ENCODE measurements at places on chromosomes 12 and 14.

GRCh38 chr12:103308396-103308795 lies 187.4 kb downstream of the C12orf42 start:
- DNase-seq = no peak

GRCh38 chr14:101350691-101351090 lies 210.6 kb upstream of the DIO3 start:
- DNase-seq = no peak

- no peak for DNase-seq
These were observed 6.2 kb upstream of the OAS1 start for GRCh38 chr12:112900298-112901145.

- DNase-seq = no peak
These were observed 56.1 kb downstream of the BMP4 start for GRCh38 chr14:53900499-53900898.

DNA sequence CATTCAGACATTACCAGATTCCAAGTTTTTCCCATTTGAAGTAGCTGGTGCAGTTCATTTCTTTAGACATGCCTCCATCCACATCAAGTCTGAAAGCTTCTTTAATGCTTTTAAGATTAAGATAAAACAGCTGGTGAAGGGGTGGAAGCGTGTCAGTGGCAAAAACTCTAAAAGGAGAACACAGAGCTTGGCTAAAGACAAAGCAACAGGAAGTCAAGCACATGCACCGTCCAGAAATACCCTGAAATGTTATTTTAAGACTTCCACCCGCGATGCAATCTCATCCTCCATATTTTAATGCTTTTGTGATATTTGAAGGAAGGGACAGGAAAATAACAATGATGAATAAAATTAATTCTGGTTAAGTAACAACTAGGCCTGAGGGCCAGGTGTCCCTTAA lies 31.8 kb downstream of the PPM1H start:
- DNase-seq = no peak

GRCh38 chr14:95398630-95399547 lies 79.2 kb upstream of the CLMN start:
- no peak for DNase-seq

DNA sequence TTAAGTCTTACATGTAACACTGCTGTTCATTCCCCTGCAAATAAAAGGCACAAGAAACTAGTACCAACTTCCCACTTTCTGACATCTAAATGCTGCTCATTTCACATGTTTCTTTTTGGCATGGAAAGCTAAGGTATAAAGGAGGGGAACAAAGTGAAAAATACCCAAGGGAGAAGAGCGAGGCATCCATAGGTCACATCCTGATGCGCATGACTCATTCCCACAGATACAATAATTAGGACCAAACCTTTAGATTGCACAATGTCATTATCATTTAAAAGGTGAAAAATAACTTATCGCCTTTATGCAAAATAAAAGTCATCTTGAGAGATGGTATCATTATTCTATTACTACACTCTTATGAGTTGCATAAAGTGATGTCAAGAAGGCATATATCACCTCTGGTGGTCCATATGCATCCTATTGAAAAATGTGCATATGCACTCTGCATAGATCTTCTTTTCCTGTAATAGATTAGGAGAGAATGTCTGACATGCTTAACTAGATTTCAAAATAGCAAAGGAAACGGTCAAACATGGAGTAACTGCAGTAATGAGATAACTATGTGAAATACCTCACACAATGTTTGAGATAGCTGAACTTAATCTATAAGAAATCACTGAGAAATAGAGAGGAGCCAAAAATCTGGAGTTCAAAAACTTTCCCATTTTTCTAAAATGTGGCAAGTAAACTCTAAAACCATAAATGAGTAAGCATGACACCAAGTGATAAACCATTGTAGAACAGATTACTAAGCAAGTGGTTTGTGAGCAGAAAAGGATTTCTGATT lies 382.5 kb upstream of the TMTC1 start:
- DNase-seq = no peak

GRCh38 chr12:80422550-80422949 lies 21.5 kb upstream of the PTPRQ start:
- DNase-seq = no peak

- DNase-seq = no peak
These were observed 23.2 kb downstream of the TTC9 start for GRCh38 chr14:70664698-70665447.

DNA sequence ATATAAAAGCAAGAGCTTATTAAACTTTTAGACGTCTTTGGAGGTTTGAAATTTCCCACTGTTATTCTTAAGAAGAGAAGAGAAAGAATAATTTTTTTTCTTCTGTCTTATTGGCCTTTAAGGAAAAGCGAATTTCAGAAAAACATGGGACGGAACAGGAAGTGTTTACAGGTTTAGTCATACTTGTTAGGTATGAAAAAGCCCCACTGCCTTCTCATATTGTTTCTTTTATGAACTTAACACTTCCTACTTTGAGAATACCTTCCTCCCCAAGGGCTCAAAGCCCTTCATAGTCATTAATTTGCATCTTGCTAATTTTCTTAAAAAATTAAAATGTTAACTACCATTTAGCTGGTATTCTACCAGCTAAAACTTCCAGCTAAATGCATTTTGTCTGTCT lies 82.0 kb downstream of the ETV6 start:
- DNase-seq = no peak

DNA sequence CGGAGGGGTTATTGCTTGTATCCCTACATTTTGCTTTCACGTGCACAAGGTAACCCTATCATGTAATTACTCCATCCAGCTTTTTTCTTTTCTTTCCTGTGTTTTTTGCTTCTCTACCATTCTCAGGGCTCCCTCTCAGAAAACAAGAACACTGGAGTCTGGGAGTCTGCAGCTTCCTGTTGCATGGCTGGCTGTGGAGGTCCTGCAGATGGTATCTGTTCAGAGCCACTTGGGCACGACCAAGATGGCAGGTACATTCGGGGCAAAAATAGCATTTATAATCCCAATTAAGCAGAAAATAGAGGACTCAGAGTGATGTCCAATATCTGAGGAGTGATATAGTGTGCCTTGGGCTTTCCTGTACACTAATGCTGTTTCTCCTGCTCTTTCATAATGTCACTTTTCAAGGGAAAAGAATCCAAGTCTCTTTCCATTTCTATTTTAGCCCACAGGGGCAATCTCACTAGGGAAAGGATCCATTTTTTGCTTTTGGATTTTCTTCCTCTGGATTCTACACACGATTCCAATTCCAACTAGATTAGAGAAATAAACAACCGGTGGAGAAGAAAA lies 3.2 kb upstream of the NUMB start:
- no peak for DNase-seq

DNA sequence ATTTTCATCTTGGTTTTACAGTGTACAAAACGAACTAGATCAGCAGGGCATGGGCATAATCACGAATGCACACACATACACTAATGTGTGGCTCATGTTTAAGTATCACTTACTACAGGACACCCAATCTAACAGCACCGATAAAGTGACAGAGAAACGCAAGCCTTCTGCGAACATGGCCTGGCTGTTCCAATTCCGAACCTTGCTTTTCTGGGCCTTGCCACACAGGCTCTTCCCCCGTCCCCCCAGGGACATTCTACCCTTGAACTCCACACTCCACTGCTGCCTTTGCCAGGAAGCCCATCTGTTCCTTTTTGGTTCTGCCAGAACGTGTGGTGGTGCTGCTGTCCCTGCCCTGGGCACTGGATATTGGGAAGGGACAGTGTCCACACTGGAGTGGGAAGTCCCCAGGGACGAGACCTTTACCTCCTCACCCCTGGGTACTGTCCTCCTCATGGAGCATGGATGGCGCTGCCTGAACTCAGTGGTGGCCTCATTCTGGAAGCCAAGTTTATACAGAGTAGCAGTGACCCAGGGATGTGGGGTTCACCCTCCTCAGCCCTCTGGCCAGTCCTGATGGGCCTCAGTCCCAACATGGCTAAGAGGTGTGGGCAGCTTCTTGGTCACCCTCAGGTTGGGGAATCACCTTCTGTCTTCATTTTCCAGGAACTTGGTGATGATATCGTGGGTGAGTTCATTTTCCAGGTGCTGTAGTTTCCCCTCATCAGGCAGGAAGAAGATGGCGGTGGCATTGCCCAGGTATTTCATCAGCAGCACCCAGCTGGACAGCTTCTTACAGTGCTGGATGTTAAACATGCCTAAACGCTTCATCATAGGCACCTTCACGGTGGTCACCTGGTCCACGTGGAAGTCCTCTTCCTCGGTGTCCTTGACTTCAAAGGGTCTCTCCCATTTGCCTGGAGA lies 7.9 kb downstream of the SERPINA1 start:
- DNase-seq = no peak

DNA sequence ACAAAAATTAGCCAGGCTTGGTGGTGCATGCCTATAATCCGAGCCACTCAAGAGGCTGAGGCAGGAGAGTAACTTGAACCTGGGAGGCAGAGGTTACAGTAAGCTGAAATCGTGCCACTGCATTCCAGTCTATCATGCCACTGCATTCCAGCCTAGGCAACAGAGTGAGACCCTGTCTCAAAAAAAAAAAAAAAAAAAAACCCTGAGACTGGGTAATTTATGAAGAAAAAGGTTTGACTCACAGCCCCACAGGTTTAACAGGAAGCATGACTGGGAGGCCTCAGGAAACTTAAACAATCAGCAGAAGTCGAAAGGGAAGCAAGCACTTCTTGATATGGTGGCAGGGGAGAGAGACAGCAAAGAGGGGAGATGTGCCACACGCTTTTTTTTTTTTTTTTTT lies 123.2 kb downstream of the GXYLT1 start:
- DNase-seq = no peak

GRCh38 chr12:113463746-113464451 lies 7.8 kb downstream of the LHX5 start:
- no peak for DNase-seq

- no peak for DNase-seq
These were observed 17.7 kb upstream of the PGF start for GRCh38 chr14:74973003-74973653.

Data from T-helper 22 cell (primary cell).